ENCODE measurements at places on chromosomes 2 and 18.

DNA sequence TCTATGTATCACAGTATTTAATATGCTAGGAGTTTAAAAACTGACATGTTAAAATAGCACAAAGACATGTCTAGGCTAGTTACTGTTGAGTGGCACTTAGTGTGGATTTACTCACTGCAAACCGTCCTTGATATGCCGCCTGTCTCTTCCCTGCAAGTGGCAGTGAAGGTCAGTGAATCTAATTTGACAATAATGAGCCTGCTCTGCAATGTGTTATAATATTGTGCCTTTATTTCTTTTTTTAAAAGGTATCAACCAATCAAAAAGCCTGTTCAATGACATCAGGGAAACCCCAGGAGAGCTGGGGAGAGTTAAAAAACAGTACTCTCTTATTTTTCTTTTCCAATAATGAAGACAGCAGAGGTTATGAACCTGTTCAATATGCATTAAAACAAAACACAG lies 384.1 kb downstream of the ERBB4 start:
- DNase-seq = no peak

- DNase-seq = no peak
Observed at GRCh38 chr2:16167451-16167861, 227.1 kb downstream of the MYCN start.

DNA sequence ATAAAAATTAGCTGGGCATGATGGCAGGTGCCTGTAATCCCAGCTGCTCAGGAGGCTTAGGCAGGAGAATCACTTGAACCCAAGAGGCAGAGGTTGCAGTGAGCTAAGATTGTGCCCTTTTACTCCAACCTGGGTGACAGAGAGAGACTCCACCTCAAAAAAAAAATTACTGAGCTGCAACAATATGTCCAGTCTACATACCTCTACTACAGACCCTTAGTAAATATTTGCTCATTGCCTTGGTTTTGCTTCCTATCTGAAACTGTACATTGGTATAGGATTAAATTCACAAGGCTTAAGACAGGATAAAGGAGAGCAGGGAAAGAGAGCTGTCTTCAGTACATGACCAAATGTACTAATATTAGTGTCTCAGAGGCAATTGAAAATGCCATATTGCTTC lies 8.1 kb upstream of the MGAT4A start:
- no peak for DNase-seq

DNA sequence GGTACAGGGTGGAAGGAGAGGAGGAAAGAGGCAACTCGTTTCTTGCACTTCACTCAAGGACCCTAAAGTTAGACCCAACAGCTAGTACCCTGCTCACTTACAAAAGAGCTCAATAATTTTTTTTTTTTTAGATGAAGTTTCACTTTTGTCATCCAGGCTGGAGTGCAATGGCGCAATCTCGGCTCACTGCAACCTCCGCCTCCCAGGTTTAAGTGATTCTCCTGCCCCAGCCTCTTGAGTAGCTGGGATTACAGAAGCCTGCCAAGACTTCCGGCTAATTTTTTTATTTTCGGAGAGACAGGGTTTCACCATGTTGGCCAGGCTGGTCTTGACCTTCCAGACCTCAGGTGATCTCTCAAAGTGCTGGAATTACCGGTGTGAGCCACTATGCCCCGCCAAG lies 4.1 kb downstream of the ASB3 start:
- DNase-seq = no peak

DNA sequence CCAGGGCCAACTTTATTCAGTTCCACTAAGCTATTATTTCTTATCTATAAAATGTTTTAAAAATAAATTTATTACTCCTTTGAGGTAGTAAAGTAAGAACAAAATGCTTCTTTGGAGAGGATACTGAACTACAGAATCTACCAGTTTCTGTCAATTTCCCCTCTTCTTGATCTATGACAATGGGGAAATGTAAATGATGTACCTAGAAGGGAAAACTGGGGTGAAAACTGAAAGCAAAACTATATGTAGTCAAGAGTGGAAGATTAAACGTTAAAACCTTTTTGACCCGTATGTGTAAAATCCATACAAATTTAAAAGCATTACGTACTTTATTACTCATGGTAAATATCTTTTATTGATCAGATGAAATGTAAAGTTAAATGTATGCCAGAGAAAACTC lies 1287.8 kb upstream of the TMEFF2 start:
- no peak for DNase-seq
